ENCODE measurements at places on chromosomes 7 and 10. TPM values are rescaled to one million over a fixed set of nuclear protein-coding genes. Genes with fewer than 3 reads are reported as not detected.

LIPM gene
- not detected for total RNA-seq

CCDC71L gene
- total RNA-seq = 89.2 TPM

ANKRD7 gene
- total RNA-seq = 1.9 TPM

INSYN2A gene
- total RNA-seq = 0.11 TPM

TMEM176B gene
- total RNA-seq = not detected

METTL27 gene
- total RNA-seq = 51.5 TPM

NOS3 gene
- total RNA-seq = 3.3 TPM

FGL2 gene
- 0.22 TPM for total RNA-seq

TUBAL3 gene
- total RNA-seq = not detected

EPO gene
- total RNA-seq = not detected

TAS2R3 gene
- 0.44 TPM for total RNA-seq

C10orf90 gene
- total RNA-seq = not detected

Data from uterine smooth muscle cell (primary cell).